ENCODE measurements at places on chromosomes 13 and 19.

GRCh38 chr19:8680676-8681344 lies 17.8 kb downstream of the ACTL9 start:
- DNase-seq = no peak

DNA sequence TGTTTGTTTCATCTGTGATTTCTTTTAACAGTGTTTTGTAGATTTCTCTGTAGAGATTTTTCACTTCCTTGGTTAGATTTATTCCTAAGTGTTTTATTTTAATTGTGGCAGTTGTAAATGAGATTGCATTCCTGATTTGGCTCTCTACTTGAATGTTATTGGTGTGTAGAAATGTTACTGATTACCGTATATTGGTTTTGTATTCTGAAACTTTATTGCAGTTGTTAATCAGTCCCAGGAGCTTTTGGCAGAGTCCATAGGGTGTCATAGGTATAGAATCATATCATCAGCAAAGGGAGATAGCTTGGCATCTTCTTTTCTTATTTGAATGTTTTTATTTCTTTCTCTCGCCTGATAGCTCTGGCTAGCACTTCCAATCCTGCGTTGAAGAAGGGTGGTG lies 1386.7 kb downstream of the SLITRK5 start:
- DNase-seq = no peak

- no peak for DNase-seq
Measured at GRCh38 chr13:90801621-90802020, 545.9 kb upstream of the MIR17HG start.

- DNase-seq = peak; percentile 45
Measured at GRCh38 chr19:6161271-6161850, 25.9 kb downstream of the ACSBG2 start.

GRCh38 chr19:12687496-12688196 lies at the start of gene GNG14:
TSS of gene GNG14 (plus strand) at chr19:12687998. CDS start at chr19:12688049, 51 bp downstream.
- DNase-seq = no peak

- no peak for DNase-seq
Measured at GRCh38 chr19:1884719-1885334, 469 bp downstream of the ABHD17A start.

- DNase-seq = peak; percentile 76
Measured at GRCh38 chr13:79423801-79424642, 18.0 kb upstream of the RBM26 start.

GRCh38 chr13:30705680-30706079 lies 29.7 kb upstream of the ALOX5AP start:
- DNase-seq = no peak

DNA sequence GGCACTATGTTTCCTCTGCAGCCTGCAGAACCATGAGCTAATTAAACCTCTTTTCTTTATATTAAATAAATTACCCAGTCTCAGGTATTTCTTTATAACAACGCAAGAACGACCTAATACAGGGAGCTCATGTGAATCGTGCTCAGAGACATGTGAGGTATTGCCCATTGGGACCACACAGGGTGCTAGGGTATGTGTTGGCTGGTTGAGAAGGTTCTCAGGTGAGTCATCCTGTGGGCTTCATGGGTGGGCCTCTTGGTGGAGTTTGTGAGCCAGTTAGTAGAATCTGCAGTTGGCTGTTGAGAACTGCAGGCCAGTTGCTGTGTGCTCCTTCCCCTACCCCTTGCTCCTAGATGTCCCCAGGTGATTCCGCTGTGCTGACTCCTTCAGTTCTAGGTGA lies 163.0 kb downstream of the HS6ST3 start:
- no peak for DNase-seq

- peak; percentile 95 for DNase-seq
Measured at GRCh38 chr19:18385675-18386542, at the start of gene GDF15. TSS of gene GDF15 (plus strand) at chr19:18386158. CDS start at chr19:18386190, 32 bp downstream.

- DNase-seq = no peak
Measured at GRCh38 chr19:1248786-1249297, 459 bp downstream of the MIDN start.

DNA sequence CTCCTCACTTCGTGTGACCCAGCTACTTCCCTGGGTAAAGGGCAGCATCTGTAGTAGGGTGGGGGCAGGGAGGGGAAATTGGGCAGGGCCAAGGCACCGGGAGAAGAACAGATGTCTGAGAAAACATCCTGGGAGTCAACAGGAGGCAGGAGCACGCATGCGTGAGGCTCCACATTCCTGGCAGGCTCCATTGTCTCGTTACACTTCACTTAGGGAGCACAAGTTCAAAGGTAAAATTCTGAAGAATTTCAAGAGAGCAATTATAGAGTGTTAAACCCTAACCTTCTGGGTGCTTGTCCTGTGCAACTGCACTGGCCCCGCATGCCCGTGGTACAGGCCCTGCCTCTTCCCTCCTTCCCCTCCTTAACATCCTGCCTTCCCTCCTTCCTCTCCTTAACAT lies 79.6 kb upstream of the POMP start:
- DNase-seq = no peak

GRCh38 chr19:15374796-15375440 lies 4.7 kb downstream of the AKAP8 start:
- DNase-seq = no peak

DNA sequence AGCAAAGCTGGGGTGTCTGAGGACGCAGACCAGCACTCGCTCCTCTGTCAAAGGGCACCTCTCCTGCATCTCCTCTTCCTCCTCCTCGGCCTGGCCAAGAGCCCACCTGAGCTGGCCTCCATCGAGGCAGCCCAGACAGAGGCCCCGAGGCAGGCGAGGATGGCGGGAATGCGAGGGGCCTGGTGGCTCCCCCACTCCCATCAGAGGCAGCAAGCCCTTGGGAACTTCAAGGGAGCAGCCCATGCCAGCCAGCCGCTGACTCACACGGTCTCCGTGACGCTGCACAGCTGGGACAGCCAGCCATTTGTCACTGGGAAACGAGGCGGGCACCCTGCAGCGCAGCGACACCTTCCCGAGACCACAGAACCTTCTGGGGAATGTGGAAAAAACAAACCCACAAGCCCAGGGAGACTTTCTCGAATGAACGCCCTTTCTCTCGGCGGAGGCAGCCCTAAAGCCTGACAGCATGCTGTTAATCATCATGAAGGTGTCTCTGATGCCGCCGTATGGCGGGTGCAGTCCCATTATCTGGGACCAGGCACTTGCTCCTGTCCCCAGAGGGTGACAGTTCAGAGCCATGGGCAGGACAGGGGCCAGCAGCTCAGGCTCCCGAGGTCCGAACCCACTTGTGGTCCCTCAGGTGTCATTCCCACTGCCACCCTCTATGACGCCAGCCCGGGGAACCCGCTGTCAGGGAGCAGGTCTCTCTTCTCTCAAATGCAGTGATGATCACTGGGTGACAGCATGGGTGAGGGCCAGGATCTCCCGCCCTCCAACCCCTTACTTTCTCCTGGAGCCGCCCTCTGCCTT lies 53.0 kb downstream of the PEPD start:
- no peak for DNase-seq

DNA sequence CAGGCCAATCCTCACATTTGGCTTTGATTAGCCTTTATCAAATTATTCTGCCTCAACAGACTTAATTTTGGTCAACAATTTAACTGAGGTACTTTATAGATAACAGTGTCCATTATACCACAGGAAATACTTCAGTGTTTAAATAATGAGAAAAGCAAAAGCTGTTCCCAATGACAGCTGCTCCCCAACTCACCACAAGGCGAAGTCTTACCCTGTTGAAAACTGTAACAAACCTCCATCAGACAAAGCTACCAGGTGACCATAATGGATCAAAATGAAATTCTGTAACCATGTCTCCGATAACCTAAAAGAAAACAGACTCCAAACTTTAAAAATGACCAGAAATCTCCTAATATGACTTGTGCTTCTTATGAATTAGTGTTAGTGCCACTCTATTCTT lies 50.3 kb downstream of the ZNF44 start:
- DNase-seq = no peak

GRCh38 chr13:28110414-28110813 lies 10.0 kb upstream of the FLT3 start:
- DNase-seq = no peak

GRCh38 chr13:59771272-59771671 lies 392.5 kb downstream of the DIAPH3 start:
- peak; percentile 43 for DNase-seq

- DNase-seq = no peak
Measured at GRCh38 chr13:97261254-97262005, 39.3 kb downstream of the MBNL2 start.

DNA sequence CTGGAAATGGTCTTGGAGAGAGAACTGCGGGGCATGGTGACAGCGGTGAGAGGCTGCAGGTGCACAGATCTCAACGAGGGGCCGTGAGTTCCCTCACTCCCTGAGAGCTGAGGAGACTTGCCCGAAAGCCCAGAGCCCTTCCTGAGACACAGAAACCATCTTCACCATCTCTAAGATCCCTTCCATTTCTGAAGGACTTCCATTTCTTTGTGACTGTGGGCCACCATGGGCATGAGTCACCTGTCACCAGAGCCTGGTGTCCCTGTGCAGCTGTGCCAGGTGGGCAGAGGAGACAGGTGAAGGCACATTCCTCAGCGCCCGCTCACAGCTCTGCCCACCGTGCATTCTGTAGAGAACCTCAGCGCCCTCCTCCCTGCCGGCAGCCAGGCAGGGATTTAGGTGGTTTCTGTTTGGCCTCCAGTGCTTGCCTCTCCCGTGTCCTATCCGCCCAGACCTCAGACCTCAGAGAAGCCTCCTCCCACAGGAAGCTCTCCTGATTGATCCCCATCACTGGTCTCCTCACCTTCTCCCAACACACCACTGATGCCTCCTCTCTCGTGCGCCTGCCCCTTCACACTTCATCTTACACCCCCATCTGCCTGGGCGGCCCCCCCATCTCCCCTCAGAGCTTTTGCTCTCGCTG lies 24.2 kb downstream of the SH3GL1 start:
- DNase-seq = no peak

DNA sequence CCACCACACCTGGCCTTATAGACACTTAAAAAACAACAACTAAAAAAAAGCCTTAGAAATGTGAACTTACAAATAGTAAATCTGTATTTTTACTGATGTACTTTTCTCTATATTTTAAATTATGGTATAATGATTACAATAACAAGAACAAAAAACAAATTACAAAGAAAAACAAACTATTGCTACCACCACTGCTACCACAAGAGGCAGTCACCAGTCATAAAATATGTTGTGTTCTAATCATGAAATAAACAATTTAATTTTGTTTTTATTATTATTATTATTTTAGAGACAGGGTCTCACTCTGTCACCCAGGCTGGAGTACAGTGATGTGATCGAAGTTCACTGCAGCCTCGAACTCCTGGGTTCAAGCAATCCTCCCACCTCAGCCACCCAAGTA lies 72.2 kb downstream of the DIAPH3 start:
- no peak for DNase-seq

- DNase-seq = peak; percentile 37
Measured at GRCh38 chr19:11964496-11964857, 363 bp upstream of the ZNF763 start.

DNA sequence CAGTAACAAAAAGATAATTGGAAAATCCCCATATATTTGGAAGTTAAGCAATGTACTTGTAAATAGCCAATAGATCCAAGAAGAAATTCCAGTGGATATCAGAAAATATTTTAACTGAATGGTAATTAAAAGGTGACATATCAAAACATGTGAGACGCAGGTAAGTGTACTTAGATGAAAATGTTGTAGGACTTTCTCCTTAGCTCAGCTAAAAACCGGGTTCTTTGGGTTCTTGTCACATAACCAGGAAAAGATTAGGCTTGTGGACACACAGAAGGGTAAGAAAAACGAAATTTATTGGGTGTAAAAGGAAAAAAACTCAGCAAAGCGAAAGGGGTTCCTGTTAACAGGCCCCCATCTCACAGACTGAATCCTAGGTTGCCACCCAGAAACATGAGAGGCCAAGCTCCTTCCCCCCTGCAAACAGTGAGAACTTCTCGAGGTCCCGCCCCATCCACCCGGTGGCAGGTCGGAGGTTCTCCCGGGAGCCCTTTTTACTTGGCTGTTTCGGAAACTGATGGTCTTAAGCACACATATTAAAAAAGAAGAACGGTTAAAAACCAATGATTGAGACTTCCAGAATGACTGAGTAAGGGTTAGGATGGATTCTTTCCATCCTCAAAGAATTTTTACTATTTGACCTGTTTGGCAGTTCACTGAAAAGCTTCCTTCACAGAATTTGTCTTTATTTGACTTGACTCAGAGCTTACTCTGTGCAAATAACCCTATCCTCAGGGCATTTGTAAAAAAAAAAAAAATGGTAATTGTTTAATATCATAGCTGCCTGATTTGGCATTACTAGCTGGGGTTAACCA lies 3.1 kb upstream of the CCDC70 start:
- no peak for DNase-seq

- no peak for DNase-seq
Measured at GRCh38 chr13:50227361-50227760, 212.1 kb downstream of the KCNRG start.

DNA sequence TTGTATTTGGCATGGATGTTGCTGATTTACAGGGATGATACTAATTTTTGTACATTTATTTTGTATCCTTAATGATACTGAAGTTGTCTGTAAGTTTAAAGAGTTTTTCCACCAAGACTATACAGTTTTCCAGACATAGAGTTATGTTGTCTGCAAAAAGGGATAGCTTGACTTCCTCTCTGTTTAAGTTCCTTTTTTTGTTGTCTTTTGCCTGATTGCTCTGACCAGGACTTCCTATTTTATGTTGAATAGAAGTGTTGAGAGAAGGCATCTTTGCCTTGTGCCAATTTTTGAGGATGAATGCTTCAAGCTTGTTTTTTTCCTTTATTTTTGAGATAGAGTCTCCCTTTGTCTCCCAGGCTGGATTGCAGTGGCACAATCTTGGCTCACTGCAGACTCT lies 36.8 kb upstream of the ZNF681 start:
- DNase-seq = no peak

GRCh38 chr19:9043524-9043923 lies 33.3 kb upstream of the MUC16 start:
- DNase-seq = no peak

GRCh38 chr13:31168166-31168565 lies 6.5 kb upstream of the HSPH1 start:
- no peak for DNase-seq

DNA sequence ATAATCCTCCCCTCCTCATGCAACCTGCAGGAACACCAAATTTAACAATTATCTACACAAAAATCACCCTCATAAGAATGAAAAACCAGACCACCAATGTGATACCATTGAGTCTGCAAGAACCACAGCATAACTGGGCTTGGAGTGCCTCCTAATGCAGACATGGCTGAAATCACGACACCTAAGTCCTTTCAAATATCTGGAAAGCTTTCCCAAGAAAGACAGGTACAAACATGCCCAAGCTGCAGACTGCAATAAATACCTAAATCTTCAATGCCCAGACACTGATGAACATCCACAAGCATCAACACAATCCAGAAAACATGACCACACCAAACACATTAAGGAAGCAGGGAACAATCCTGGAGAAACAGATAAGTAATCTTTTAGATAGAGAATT lies 417.1 kb downstream of the LMO7 start:
- DNase-seq = no peak

DNA sequence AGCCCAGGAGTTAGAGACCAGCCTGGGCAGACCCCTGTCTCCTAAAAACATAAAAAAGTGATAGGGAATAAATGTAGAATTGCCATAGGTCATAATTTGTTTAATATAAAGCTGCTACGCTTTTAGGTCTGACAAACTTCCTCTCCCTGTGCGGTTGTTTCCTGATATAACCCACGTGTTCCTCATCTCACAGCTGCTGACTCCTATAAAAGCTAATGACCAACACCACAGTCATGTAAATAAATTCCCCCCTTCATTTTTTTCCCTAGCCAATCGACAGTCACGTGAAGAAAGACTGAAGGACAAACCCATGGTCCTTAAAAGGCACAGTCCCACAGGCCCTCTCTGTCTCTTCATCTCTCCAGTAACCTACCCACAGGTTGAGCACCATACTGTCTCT lies 27.5 kb downstream of the ZNF266 start:
- DNase-seq = no peak

GRCh38 chr19:38736413-38737280 lies 7.6 kb downstream of the CAPN12 start:
- DNase-seq = no peak

Measured in SK-MEL-5 (cell line).